Stimulated activated CD8-positive, alpha-beta memory T cell treated with anti-CD3 and anti-CD28 coated beads, Interleukin-7, amount 100 ng/mL, for 24 hours (primary cell): ENCODE measurements at places on chromosomes 2 and 18.

- DNase-seq: no peak
Measured at GRCh38 chr18:25089470-25089869, 262.5 kb downstream of the ZNF521 start.

DNA sequence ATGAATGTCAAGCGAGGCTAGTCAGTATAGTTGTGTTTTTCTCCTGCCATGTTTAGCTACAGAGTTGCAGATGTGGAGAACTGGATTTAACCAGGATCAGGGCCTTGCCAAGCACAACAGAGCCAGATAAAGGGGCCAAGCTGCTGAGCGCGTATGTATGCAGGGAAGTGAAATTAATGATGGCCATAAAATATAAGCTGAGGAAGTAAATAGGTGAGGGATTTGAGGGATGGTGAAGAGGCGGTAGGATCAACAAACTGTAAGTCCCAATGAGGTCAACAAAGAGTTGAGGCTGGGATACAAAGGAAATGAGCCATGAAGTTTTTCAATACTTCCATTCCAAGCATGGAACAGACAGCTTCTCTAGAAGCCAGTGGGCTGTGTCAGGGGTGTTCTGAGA, 10.6 kb downstream of the LRP2 start:
- DNase-seq: no peak

DNA sequence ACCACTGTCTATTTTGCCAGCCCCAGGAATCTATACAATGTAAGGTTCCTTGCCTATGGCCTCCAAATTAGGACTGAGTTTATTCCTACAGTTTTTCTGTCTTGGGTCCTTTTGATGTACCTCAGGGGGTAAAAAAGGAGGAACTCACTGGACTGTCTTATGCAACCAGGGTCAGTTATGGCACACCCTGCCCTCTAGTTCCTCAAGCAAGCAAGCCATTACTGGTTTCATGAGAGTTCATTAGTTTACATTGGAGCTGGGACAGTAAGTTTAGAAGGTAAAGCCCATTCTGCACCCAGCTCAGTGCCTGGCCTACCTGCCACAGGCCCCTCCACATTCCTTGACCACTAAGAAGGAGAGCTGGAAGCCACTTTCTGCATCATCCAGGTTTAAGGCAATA, 68.7 kb upstream of the WIPF1 start:
- no peak for DNase-seq

DNA sequence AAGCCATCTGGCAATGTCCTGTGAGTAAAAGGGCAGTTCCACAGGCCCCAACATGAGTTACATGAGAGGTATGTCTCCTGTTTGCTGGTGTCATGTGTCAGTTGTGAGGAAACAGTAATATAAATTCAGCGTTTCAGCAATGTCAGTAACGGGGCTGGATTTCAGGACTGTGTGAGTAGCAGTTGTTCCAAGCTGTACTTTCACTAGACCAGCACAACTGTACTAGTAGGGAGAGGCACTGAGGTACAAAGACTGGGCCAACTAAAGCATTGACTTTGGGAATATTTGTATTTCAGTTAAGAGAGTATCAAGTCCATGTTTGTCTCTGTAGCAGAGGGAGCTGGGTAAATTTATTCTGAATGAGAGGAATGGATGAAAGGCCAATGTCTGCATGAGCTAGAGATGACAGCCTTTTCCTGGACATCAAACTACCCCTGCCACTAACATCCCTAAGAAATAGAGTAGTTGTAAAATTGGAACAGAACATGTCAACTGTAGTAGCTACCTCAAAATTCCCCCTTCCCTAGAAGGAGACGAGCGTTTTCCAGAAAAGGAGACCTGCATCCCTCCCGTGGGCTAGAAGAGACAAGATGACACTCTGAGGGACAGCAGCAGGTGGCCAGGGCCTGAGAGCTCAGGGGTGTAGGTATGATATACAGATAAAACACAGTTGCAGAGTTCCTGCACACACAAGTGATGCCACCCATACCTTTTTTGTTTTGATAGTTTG, 24.4 kb downstream of the EIF4E2 start:
- DNase-seq: no peak

GRCh38 chr2:231138699-231139098, 13.9 kb upstream of the HTR2B start:
- DNase-seq: no peak

- DNase-seq: no peak
Measured at GRCh38 chr18:394262-394986, 106.1 kb downstream of the COLEC12 start.
